ENCODE measurements at places on chromosomes 5 and 9.

DNA sequence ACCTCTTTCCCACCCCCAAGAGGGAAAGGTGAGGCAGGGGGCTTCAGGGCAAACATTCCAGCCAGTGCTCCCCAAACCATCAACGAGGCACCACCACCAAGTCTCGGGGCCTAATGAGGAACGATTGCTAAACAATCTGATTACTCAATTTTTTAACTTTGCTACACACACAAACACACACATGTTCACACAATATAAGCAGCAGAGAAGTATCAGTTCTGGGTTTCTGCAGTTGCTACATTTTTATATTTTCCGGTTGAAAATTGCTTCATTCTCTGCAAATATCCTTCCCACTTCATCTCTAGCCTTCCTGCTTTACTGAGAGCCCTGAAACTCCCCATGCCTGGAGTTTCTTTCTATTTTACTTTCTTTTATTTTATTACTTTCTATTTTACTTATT lies 60.2 kb downstream of the FEM1C start:
- ATAC-seq: no peak

GRCh38 chr5:68428231-68428811 lies 212.8 kb downstream of the PIK3R1 start:
- no peak for ATAC-seq

DNA sequence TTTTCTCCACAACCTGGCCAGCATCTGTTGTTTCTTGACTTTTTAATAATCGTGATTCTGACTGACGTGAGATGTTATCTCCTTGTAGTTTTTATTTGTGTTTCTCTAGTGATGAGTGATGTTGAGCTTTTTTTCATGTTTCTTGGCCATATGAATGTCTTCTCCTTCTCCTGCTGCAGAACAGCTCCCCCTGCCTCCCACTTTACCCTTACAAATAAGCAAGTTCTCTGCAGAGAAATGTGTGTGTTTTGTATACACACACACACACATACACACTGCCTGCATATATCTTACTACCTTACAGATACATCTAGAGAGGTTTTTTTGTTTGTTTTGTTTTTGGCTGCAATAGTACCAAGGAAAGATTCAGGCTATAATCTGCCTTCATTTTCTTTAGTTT lies 88.7 kb upstream of the PHF24 start:
- no peak for ATAC-seq

DNA sequence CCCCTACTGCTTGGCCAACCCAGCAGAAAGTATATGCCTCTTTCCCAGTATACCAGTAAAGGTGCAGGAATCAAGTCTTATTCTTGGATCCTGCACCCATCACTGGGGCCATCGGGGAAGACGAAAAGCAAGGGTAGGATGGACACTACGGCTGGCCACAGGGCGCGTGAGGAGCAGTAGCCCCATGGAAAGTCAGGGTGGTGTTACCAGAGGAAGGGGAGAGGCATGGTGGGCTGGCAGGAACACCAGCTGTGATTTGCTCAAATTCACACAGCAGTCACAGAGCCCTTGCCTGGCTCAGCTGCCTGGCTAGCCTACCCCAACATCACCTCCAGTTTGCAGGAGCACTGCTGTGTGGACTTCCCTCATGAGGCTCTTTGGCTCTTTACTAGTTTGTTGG lies 34.5 kb upstream of the SAP30L start:
- no peak for ATAC-seq

DNA sequence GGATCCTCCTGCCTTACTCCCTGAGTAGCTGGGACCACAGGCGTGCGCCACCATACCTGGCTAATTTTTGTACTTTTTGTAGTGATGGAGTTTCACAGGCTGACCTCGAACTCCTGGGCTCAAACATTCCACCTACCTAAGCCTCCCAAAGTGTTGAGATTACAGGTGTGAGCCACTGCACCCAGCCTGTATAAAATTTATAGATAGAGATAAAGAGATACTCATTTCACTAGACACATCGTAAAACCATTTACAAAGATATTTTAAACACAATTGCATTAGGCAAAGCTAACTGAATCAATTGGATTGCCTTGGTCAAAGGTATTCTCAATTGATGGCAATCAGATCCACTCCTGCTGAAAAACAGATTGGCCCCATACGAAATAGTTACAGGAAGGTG lies 52.0 kb downstream of the PDE6A start:
- ATAC-seq: no peak

- peak; percentile 53 for ATAC-seq
These were observed 4.0 kb upstream of the MYORG start for GRCh38 chr9:34380511-34381315.

DNA sequence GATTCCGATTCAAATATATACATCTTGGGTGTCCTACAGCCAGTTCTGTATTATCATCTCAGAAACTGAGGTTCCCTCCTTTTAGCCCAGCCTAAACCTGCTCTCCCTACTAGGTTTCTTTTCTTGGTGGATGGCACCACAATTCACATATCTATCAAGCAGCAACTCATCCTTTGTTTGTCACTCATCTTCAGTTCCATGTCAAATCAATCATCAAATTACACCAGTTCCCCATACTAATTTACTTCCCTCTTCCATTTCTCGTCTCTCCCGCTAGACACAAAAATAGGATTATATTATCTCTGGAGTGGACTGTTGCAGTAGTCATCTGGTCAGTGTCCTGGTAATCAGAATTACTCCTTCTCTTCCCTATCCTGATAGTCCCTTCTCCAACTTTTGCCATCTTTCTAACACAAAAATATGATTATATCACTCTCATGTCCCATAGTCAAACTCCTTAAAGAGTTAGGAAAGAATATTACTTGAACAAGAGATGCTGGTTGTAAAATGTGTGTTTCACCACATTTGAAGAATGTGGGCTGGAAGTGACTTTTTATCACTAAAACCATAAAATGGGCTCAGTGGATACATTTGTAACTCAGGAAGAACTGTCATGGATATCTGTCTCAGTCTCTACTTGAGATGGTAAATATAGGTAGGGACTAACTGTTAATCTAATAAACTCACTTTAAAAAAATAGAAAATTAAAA lies 69.1 kb upstream of the RICTOR start:
- no peak for ATAC-seq

- ATAC-seq: no peak
These were observed 76.7 kb upstream of the UNC5A start for GRCh38 chr5:176733406-176734262.

DNA sequence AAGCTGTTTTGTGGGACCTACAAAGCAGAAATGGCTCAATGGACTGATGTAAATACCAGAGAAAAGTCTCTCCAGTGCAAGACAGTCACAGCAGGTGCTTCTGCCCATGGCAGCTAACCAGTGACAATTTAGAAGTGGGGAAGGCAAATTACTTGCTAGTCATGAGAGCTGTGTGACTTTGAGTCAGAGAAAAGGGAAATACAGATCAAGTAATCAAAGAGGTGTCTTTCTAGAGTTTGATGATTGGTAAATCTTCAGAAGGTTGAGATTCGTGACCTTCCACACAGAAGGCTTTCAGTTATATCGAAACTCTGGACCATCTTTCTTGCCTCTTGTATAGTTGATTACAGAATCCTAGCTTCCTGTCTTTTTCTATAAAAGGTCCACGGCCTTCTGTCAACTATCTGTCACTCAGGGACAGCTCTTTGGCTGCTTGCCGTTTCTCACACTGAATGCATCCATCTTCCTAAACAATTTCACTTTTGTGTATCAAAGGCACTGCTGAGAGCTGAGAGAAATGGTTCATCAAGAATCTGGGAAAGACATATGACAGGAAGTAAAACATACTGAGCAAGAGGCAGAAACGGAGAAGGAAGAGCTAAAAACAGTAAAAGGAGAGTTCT lies 993.9 kb upstream of the ACO1 start:
- peak; percentile 18 for ATAC-seq

GRCh38 chr9:109597496-109597895 lies 99.4 kb upstream of the PTPN3 start:
- no peak for ATAC-seq

DNA sequence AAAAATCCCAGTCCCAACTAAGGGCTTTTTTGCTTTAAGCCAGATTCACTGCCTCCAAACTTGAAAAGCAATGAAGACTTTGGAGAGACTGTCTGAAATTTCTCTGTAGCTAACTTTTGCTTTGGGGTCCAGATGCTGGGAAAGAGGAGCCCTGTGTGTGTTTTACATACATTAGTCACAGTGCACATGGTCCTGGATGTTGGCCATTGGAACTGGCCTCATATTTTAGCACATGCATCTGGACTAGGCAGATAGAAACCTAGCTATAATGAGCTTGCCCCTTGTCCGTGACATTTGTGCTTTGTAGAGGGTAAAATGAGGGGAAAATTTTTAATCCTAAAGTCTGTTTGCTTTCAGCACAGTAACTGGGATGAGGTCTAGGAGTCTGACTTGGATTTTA lies 421.7 kb downstream of the CDK5RAP2 start:
- ATAC-seq: no peak

DNA sequence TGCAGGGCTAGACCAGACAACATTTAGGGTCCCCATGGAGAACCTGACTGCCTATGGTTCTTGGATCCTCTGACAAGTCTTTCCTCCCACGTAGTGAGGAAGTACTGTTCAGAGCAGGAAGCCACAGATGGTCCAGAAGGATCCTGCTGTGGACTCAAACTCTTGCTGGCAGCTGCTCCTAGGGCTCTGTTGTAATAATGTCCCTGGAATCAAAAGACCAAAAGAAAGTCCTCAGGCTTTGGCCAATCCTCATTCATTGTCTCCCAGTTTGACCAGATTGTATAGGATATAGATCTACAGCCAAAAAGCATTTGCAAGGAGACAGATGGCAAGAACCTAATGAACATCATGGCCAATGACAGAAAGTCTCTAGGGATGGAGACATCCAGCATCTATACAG lies 53.9 kb downstream of the SEMA6A start:
- ATAC-seq: no peak
